ENCODE measurements at places on chromosomes 4 and X. TPM values are rescaled to one million over a fixed set of nuclear protein-coding genes. Genes with fewer than 3 reads are reported as not detected.

Gene F8A3
- 3.7 TPM for total RNA-seq

Gene SYP
- 0.73 TPM for total RNA-seq

Gene HGFAC
- total RNA-seq, result not detected

Gene HOPX
- total RNA-seq, result not detected

Gene RWDD4
- 19.9 TPM for total RNA-seq

Gene FAT1
- 334 TPM for total RNA-seq

Gene SPANXA1
- not detected for total RNA-seq

Gene AFP
- total RNA-seq, result not detected

Gene CPZ
- 22.4 TPM for total RNA-seq

Gene SPIN2A
- total RNA-seq, result 3.4 TPM

Gene ODAPH
- total RNA-seq, result not detected

Gene CENPVL2
- total RNA-seq, result not detected

Gene HMX1
- total RNA-seq, result 0.16 TPM

Gene ATOH1
- total RNA-seq, result not detected

Gene PCDH19
- 0.85 TPM for total RNA-seq

Gene COPS4
- 57.0 TPM for total RNA-seq

Gene PARM1
- total RNA-seq, result 0.36 TPM

All from hair follicle dermal papilla cell (primary cell).